D341Med (cell line): ENCODE measurements at places on chromosomes 6 and 20.

DNA sequence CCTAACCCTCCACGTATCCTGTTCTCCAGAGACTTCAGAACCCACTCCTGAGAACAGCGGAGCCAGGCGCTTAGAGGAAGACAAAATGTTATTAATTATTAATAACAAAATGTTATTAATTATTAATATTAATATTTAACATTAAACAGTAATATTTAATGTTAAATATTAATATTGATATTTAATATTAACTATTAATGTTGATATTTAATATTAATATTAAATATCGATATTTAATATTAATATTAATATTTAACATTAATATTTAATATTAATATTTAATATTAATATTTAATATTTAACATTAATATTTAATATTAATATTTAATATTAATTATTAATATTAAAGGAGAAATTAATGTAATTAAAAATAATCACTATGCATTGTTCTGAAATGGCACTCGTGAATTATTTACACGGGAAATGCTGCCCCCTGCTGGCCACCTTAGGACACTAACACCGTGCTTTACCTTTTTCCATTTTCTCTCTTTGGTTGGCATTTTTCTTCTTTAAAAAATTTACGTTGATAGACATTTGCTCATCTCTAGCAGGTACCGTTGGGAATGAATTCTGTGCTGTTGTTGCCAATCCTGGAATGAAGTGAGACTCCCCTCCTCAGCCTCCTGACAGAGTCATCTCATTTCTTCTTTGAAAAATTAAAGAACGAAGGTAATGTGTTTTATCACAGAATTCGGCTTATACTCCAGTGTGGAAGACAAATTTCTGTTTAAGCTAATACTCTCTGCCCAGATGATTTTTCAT lies 7.5 kb upstream of the GGTLC1 start:
- DNase-seq, result peak; percentile 50

DNA sequence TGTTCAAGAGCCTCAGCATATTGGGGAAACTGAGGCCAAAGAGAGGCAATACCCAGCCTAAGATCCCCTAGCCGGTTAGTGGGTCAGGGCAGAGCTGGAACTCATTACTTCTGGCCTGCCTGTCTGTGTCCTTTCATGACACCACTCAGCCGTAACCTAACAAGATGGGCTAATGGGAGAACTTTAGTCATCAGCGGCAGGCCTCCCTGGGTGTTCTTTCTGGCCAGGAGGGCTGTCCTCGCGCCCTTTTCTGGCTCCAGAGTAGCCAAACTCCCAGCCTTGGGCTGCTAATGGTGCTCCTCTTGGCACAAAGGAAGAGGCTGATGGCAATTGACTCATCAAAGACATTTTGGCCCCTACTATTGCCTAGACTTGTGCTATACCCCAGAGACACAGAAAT lies 76.6 kb downstream of the NCR2 start:
- DNase-seq, result no peak

GRCh38 chr6:87391334-87391733 lies 16.4 kb upstream of the CFAP206 start:
- DNase-seq, result peak; percentile 76

- no peak for DNase-seq
These were observed 42.3 kb downstream of the GPR63 start for GRCh38 chr6:96794980-96795379.

GRCh38 chr20:1186367-1186991 lies 1.7 kb upstream of the TMEM74B start:
- no peak for DNase-seq

- DNase-seq, result peak; percentile 32
These were observed 201.3 kb upstream of the BTBD3 start for GRCh38 chr20:11716239-11716944.

DNA sequence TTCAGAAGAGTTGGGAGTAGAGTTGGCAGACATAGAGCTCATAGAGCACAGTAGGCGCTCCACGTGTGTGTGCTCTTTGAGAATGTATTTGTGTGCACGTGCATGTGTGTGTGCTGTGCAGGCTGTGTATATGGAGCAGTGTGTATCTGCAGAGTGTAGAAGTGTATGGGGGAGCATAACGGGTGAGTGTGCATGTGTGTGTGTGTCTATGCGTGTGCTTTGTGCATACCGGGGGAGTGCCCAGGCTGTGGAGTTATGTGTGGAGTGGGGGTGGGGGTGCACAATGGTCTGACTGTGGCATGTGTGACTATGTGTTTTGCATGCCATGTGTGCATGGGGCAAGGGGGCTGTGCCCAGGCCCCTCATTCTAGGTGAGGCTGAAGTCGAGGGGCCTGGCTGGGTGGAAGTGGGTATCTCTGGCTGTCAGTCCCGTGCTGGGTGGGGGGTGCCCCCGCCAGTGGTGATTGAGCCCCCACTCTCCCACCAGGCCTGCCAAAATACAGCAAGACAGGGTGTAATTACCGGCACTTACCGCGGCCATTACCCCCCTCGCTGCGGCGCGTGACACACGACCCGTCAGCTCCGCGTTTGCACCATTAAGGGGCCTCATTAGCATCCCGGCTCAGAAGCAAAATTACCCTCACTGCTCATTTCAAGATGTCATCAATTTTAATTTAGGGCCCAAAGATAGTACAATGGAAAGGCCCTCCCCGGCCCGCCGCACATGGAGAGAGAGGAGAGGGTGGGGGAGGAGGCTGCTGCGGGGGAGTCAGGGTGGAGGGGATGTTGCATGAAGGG lies 39.1 kb downstream of the MDFI start:
- no peak for DNase-seq

DNA sequence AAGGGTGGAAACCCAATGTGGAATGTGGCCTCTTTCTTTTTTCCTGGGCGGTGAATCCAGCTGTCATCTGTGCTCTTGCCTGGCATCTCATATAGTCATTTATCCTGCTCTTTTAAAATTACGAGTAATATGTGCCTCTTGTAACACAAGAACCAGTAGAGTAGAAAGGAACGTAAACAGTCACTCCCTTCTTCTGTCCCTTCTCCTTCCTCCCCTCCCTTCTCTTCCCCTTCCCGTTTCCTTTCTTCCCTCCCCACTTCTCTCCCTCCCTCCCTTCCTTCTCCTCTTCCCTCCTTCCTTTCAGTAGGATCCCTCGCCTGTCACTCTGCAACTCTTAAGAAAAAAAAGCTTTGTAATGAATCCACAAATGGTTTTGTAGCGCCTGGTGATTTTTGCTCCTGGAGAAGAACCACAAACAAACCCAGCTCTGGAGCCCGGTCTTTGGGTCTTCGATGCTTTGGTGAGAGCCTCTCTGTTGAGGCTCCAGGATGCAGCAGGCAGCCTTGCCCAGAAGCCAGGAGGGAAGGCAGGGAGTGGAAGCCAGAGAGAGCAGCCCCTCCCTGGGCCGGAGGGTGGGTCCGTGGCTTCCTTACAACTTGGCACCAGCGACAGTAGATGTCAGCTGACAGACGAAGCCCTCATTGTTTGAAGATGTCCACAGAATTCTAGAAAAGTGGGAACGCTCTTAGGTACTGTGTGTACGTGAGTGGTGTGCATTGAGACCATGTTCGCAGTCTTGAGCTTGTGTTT lies 15.0 kb downstream of the DUSP22 start:
- DNase-seq, result no peak

GRCh38 chr6:150238336-150238741 lies 95.5 kb downstream of the PPP1R14C start:
- no peak for DNase-seq

GRCh38 chr6:41972826-41973225 lies 31.2 kb upstream of the CCND3 start:
- DNase-seq, result no peak
